ENCODE measurements at places on chromosomes 1 and 21.

DNA sequence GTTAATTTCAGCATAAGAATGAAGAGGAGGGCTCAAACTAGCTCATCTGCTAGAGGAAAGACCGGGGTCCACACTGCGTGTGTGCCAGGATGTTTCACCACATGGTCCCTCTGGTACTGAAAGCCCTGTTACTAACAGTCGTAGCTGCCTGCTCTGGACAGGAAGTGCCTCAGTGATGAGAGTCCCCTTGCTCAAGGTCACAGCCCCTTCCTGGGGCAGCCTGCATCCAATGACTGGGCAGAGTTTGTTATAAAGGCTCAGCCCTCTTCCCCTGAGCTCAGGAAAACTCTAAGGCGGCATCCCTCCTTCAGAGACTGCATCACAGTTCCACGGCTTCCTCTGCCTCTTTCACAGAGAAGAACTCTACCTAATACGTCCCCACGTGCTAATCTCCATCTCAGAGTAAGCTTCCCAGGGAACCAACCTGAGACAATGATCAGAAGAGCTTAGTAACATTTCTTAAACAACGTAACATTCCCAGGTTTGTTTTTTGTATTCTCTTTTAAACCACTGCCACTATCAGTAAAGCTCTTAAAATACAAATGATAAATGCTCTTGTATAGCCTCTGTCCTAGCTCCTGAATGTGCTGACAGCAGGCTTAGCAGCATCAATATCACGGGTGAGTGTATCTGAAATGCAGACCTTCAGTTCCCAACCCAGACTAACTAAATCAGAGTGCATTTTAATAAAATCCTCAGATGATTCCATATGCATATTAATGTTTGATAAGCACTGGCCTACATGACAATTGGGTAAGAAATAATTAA lies 38.0 kb upstream of the ATP1A1 start:
- DNase-seq, result no peak

DNA sequence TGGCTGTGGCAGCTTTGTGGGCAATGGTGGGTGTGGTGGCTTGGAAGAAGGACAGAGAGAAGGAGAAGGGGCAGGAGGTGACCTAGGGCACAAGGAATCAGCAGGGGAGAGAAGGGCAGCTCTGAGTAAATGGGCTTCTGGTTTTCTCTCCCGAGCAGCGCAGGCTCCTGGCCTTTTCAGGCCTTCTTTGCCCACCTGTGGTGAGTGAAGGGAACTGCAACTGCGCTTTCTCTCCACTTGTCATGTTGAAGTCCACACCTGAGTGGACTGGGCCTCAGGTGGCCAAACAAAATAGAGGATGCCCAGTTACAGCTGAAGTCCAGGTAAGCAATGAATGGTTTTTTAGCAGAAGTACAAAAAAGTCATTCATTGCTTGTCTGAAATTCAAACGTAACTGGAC lies 29.4 kb upstream of the KCNA10 start:
- no peak for DNase-seq

DNA sequence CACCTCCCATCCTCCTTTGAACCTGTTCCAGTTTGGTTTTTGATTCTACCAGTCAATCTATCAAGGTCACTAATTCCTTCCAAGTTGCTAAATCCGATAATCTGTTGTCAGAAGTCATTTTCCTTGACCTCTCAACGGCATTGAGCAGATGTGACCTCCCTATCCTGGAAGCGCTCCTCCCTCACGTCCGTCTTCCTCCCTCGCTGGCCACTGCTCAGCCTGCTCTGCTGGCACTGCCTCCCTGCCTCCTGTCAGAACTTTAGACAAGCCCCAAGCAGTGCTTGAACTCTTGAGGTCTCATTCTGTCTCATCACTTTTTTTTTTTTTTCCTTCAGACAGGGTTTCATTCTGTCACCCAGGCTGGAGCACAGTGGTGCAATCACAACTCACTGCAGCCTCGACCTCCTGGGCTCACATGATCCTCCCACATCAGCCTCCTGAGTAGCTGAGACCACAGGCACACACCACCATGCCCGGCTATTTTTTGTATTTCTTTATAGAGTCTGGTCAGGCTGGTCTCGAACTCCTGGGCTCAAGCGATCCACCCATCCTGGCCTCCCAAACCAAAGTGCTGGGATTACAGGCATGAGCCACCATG lies 4.4 kb upstream of the ACOT7 start:
- DNase-seq, result no peak

GRCh38 chr1:222062640-222063039 lies 320.8 kb upstream of the DUSP10 start:
- DNase-seq, result no peak

DNA sequence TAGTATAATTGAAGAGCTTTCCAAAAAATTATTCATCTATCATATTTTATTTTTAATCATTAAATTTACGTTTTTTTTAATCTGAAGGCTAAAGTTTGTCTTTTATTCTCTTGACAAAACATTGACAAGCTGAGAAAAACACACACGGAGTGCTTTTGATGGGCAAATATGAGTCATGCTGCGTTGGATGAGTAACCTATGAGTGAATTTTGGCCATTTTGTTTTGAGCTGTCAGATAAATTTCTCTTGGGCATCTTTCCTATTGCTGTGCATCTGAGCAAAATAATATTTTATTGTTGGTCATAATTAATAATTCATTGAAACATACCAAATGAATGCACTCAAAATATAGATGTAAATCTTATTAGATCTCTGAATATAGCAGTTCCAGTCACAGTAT lies 1144.1 kb upstream of the ADGRL2 start:
- DNase-seq, result no peak

DNA sequence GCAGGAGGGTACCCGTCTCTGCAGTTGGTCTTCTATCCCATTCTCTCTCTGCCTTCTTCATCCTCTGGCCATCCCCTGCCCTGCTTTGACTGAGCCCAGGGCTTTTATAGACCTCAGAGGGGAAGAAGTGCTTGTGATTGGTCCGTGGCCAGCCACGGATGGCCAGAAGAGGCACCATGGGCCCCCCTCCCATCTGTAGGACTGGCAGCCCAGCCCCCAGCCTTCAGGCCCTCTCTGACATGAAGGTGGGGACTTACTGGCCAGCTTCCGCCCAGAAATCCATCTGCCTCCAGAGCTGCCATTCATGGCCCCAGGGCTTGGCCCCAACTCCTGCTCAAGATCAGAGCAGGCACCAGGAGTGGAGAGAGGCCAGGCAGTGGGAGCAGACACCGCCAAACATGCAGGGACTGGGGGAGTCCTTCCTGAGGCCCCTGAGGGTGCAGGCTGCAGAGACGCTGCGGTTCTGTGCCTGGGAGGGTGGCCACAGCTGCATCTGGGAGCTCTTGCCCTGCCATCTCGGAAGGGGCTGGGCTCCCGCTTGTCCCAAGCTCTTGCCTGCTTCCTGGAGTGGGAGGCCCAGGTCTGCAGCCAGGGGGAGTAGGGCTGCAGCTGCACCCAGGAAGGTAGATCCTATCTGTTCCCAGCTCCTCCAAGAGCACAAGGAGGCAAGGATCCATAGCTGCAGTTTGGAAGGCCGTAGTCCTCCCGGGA lies 698.6 kb upstream of the B3GALT2 start:
- no peak for DNase-seq

GRCh38 chr1:241714321-241715218 lies 62.5 kb downstream of the WDR64 start:
- no peak for DNase-seq

- no peak for DNase-seq
Observed at GRCh38 chr1:198500096-198500495, 40.4 kb downstream of the ATP6V1G3 start.

DNA sequence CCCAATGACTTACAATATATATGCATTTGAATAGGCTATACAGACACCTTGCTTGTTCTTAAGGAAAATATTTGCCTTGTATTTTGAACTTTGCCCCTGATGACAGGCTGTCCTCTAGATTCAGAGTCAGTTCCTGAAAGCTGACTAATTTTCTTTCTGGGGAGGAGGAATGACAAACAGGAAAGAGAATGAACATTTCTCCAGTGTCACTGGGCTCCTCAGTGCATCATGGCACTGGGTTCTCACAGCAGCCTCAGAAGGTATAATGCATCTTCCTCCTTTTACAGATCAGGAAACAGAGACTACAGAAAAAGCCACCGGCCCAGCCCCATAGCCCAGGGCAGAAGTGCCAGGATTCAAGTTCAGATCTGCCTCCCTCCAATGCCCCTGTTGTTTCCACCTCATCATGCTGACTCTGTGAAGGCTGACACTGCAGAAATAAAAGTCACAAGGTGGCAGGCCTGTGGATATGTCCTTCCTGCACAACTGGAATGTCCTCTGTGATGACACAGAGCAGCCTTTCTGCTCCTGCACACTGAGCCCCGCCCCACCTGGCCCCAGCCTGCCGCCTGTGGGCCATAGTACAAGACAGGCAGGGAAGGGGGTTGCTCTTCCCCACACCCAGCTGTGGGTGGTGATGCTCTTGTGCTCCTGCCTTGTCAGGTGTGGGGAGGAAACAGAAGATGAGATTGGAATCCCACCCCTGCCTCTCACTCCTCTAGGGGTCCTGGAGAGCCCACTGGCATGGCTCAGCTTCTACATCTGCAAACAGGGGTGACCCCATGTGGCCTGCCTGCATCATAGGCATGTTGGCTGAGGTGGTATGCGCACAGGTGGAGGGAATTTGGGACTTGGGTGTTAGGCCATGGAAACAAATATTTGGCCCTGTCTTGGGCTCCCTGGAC lies 6.4 kb downstream of the TTC22 start:
- no peak for DNase-seq

GRCh38 chr1:117112047-117112717 lies 9.4 kb downstream of the TRIM45 start:
- DNase-seq, result no peak

GRCh38 chr1:155093911-155094621 lies 15.4 kb downstream of the EFNA3 start:
- DNase-seq, result no peak

DNA sequence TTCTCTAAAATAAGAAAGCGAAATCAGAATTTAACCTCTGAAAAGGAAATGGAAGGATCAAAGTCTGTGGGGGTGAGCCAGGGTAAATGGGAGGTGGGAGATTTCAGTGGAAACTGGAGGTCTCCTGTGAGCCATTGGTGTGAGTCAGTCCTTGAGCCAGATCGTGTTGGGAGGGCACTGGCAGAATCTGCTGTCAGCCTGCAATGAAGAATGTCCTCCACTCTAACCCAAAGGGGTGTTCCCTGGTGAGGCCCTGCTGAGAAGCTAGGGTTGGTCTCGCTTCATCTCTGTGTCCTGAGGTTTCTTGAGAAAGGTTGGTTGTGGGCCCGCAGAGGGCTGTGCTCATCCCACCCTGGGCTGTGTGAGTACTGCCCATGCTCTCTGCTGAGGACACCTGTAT lies 2.4 kb downstream of the QSOX1 start:
- DNase-seq, result no peak

- no peak for DNase-seq
Observed at GRCh38 chr1:210104103-210104502, 128.5 kb upstream of the SERTAD4 start.

GRCh38 chr1:95984798-95985374 lies 736.7 kb upstream of the PTBP2 start:
- no peak for DNase-seq

- no peak for DNase-seq
Observed at GRCh38 chr1:89598450-89599331, 34.2 kb upstream of the LRRC8C start.

GRCh38 chr1:85661767-85662166 lies 46.5 kb downstream of the ZNHIT6 start:
- DNase-seq, result no peak

DNA sequence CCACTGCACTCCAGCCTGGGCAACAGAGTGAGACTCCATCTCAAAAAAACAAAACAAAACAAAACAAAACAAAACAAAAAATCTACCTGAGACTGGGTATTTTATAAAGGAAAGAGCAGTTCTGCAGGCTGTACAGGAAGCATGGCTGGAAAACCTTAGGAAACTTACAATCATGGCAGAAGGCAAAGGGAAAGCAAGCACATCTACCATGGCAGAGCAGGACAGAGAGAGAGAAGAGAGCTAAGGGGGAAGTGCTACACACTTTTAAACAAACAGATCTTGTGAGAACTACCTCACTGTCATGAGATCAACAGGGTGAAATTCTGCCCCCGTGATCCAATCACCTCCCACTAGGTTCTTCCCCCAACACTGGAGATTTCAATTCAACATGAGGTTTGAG lies 198.3 kb upstream of the SAMSN1 start:
- DNase-seq, result no peak

- no peak for DNase-seq
Observed at GRCh38 chr21:17462276-17462981, 50.4 kb upstream of the CXADR start.

DNA sequence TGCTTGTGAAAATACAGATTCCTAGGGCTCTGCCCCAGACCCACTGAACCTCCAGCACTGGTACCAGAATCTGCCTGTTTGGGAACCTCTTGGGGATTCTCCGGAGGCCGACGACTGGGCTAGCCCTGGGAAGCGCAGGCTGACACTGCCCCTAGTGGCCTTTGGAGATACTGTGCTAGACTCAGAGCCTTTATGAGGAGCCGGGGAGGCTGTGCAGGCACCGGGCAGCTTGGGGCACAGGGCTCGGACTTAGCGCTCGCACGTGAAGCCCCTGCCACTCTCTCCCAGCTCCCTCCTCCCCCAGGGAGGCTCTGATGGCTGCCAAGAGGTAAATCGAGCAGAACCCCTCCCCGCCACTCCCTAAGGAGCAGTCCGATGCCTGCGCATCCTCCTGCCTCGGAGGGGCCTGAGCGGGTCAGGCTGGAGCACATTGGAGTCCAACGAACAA lies 144.6 kb upstream of the TNR start:
- DNase-seq, result no peak

DNA sequence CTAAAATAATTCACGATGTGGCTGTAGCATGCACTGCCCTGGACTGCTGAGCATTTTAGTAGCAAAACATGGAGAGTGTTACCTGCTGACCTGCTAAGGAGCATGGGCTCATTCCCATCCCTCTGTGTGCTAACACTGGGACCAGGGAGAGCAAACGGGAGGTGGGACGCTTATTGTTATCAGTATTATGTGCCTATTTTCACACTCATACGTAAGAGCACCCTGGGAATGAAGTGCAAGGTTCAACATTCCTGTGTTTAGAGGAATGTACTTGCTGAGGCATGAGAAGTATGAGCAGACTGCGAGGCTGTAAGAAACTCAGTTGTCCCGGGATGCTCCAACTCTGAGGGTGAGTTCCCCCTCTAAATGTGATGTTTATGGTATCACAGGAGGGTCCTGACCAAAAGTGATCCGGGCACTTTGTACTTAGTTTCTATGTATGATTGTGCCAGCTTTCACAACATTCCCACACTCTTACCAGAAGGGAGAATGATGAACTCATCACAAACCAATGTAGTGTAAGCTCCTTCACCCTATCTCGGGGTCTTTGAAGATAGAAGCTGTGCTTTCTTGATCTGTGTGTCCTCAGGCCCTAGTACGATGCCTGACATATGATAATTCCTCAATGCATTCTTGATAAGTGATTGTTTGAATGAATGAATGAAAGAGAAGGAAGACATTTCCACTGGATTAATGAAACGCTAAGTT lies 164.8 kb downstream of the KCNJ6 start:
- no peak for DNase-seq

DNA sequence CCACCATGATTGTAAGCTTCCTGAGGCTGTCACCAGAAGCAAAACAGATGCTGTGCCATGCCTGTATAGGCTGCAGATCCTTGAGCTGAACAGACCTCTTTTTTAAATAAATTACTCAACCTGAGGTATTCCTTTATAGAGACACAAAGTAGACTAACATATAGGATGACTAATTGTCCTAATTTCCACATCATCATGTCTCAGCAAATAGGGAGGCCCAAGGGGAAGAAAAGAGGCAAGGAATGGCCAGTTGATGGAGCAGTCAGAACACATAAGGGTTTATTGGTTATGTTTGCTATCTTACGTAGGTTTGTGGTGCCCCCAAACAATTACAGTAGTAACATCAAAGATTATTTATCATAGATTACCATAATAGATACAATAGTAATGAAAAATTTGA lies 126.2 kb downstream of the RASAL2 start:
- DNase-seq, result no peak
